ENCODE measurements at places on chromosomes 4 and X.

GRCh38 chr4:102339018-102339417, 6.3 kb downstream of the SLC39A8 start:
- DNase-seq = no peak

- DNase-seq = no peak
Measured at GRCh38 chr4:1793496-1793840, 375 bp downstream of the FGFR3 start.

GRCh38 chr4:141731481-141731880, 95.1 kb downstream of the IL15 start:
- no peak for DNase-seq

DNA sequence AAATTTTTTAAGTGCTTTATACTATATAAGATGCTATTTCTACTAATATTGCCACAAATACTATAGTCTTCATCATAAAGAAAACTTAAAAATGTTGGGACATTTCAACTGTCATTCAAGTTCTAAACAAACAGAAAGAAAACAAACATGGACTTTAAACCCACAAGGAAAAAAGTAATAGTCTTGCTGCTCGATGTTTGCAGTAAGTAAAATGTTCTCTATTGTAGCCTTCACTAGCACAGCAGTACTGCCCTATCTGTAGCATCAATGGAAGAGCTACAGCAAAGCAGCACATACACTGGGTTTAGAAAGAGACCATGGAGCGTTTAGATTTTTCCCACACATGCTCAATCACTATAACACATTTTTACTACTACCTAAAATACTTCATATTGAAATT, 146.8 kb downstream of the KLHL13 start:
- DNase-seq = no peak

- peak; percentile 17 for DNase-seq
Measured at GRCh38 chr4:130563185-130563888, 1467.4 kb downstream of the C4orf33 start.

DNA sequence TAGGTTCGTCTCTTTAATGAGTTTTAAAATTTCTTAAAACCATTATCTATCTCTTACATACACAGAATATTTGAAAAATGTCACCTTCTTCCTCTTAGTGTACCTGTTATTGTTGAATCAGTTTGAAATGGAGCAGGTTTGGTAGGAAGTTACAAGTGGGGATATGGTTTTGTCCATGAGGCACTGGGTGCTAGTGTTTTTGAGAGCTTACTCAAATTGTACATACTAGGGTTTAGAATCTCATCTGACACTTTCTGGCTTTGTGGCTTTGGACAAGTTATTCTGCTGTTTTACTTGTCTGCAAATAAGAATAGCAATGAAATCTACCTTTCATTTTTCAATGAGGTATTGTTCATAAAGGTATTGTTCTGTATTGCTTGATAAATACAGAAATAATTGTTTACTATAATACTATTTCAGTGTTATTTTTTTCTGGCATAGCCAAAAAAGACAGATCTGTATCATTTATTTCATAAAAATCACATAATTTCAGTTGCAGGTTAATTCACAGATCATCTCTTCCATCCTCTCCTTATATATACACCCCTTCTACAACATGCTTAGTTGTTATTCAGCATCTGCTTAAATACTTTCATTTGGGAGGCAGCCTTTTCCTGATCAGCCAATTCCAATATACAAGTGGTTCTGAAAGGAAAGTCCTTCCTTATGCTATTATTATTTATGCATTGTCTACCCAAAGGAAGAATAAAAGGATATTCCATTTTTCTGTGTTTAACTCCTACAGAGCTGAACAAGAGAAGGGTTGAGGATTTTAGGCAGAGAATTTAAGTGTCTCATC, 13.3 kb downstream of the NCAPG start:
- no peak for DNase-seq

DNA sequence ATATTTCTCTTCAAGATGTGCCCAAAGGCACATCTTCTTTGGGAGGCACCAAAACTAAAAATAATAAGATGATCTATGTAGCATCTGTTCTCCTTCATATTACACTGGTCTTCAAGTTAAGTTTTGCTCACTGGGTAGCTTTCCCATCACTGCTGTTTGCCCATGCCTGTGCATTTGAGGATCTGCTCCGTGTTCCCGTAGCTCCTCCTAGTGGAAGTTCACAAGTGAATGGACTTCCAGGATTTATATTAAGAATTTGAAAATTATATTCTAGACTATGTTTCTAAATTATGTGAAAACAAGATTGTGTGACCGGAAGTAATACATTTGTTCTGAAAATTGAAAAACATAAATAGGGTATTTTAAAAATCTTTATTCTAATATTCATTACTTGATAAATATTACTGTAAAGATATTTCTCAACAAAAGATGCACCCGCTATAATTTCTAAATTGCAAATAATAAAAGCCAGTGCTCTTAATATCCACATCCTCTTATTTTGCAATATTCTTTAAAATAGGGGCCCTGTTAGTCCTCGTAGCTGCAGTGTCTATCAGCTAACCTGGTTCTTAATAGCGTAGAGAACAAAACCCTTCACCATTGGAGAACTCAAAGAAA, 147.7 kb downstream of the RBM46 start:
- DNase-seq = no peak

DNA sequence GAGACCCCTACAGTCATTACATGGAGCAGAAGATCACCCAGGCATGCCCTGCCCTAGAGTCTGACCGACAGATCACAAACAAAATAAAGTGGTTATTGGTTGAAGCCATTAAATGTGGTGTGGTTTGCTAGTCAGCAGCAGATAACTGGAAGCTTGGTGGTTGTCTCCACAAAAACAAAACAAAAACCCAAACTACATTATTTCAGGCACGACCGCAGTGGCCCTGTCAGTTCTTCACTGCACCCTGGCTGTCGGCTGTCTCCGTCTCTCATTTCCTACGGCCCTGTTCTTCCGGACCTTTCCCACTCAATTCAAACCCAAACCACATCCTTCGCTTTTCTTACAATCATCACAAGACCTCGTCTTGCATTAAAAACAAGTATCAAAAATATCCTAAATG, 521.3 kb upstream of the ZFP42 start:
- no peak for DNase-seq
